DMS153 (cell line): ENCODE measurements at places on chromosomes 12 and 14.

DNA sequence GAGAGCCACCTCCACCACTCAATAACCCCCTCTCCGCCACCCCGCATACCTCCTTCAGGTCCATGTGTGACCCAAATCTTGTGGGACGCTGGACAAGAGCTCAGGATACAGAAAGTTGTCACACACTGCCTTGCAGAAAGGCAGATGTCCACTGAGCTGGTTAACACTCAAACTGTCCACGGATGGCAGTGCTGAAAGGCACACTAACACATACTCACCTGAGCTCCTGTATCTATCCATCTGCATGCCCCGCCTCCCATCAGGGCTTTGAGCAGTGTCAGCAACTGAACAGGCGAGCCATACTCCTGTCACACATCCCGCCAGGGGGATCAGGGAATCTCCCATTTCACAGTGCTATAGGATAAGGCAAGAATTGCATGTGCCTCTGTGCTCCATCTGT is 642.0 kb downstream of the GALC start:
- DNase-seq = no peak

- no peak for DNase-seq
Observed at GRCh38 chr12:43255522-43256111, 296.4 kb downstream of the ADAMTS20 start.

- DNase-seq = no peak
Observed at GRCh38 chr12:72677846-72678245, 405.7 kb downstream of the TRHDE start.

DNA sequence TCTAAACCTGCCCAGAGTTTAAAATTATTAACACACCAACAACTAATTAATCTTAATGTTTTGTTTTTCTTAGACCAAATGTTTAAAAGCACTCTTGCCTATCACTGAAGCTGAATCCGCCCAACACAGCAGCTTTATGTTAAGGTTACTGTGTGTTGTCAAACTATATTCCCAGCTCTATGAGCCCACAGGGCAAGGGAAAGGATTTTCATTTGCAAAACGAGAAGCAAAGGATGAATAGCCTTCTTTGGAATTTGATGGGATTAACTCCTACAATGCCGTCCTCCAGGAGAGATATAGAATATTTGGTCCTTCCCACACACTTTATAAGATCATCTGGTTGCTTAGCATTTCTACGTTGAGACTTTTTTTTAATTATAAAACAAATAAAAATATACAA is 43.7 kb downstream of the DUSP16 start:
- no peak for DNase-seq
